ENCODE measurements at places on chromosomes 3 and 15. TPM values are rescaled to one million over a fixed set of nuclear protein-coding genes. Genes with fewer than 3 reads are reported as not detected.

DNA sequence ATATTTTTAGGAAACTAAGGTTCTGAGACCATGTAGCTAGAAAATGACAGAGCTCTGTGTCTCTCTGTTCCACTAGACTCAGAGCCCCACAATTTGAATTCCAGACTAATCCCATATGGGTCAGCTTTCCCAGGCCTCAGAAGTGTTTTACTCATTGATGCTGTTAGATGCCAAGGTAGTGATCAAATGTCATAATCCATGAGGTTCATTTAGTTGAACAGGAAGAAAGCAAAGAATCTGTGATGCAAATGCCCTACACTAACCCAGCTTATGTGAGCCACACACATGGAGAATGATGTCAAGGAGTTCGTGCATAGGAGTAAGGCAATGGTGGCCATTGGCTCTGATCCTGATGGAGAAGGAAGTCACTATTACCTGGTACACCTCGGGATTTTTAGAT, 363.4 kb upstream of the RARB start:
- no peak for DNase-seq

- no peak for DNase-seq
Measured at GRCh38 chr15:27808182-27808581, 290.9 kb downstream of the OCA2 start.

Gene POPDC2
- under 0.01 TPM for total RNA-seq

Gene CCR4
- total RNA-seq: not detected

- peak; percentile 5 for DNase-seq
Measured at GRCh38 chr15:93974804-93975481, 256.4 kb upstream of the MCTP2 start.

- DNase-seq: no peak
Measured at GRCh38 chr3:78825118-78825857, 942.5 kb downstream of the ROBO1 start.

GRCh38 chr15:74821091-74821789, 5.2 kb upstream of the CPLX3 start:
- no peak for DNase-seq

DNA sequence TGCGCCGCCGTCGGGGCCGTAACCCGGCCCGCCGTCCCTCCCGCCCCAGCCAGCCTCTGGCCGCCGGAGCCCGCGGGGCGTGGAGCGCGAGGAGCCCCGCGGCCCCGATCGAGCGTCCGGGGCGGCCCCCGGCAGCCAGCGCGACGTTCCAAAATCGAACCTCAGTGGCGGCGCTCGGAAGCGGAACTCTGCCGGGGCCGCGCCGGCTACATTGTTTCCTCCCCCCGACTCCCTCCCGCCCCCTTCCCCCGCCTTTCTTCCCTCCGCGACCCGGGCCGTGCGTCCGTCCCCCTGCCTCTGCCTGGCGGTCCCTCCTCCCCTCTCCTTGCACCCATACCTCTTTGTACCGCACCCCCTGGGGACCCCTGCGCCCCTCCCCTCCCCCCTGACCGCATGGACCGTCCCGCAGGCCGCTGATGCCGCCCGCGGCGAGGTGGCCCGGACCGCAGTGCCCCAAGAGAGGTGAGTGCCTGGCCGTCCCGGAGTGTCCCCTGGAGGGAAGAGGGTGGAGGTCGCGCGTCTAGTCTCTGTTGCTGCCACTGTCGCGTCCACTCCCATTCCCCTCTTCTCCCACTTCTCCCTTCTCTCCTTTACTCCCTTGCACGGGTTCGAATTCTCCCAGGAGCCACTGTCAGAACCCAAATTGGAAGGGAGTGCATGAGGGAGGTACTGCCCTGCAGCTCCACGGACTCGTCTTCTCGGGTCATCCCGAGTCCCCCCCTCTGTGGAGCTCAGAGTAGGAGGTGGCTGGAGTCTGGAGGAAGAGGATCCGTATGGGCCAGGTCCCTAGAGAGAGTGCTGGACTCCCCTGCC, 585 bp downstream of the CSK start:
- no peak for DNase-seq

DNA sequence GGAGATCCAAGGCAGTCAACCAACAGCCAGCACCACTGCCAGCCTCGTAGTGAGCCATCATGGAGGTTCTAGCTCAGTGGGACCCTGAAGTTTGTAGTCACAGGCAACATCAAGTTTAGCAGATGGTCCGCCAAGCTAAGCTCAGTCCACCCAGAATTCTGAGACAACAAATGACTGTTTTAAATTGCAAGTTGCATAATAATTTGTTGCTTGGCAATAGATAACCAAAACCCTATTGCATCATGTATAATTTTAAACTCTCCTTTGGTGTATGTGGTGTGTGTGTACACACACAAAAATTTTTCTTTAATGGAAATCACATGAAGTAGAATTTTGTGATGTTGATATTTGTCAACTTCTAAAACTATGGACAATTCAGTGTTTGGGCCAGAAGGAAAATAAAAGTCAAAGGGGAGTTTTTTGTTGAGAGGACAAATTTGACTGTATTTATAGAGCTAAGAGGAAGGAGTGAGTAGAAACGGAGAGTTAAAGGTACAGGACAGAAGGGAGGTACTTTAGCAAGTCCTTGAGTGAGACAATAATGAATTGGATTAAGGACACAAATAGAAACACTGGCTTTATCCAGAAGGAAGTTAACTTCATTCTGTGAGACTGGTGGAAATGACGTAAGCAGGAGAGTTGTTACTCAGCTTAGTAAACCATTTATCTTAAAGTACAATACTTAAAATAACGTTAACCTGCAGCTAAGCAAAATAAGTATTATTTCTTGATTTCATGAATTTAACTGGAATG, 83.6 kb downstream of the NCEH1 start:
- peak; percentile 49 for DNase-seq

Gene CCR9
- not detected for total RNA-seq

- DNase-seq: no peak
Measured at GRCh38 chr15:83769411-83769999, 115.6 kb downstream of the ADAMTSL3 start.

Gene GP9
- total RNA-seq: not detected

GRCh38 chr15:31328969-31329639, 2.5 kb downstream of the KLF13 start:
- DNase-seq: no peak

DNA sequence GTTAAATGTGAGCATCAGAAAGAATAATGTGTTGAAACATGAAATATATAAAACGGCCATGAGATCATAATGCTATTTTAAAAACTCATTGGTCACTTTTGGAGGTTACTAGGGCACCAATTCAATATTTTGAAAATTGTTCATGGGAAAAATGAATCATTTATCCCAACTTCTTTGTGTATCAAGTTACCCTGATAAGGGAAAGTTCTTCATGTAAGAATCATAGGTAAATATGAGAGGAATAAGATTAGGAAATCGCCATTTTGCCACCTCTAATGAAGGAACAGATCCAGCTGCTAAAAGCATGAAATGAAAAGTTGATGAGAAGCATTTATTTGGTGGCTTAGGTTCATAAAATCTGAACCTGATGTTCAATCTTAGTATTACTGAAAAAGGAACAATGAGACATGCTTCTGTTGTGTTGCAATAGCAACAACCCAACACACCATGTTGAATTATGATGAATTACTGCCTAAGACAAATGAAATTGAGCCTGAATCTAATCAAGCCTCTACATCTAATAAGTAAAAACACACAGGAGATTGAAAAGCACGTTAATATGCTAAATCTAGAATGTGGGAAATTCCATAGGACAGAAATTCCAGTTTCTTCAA, 32.5 kb downstream of the ABHD5 start:
- DNase-seq: peak; percentile 77

GRCh38 chr15:101111570-101112262, 140.1 kb downstream of the CHSY1 start:
- DNase-seq: no peak

DNA sequence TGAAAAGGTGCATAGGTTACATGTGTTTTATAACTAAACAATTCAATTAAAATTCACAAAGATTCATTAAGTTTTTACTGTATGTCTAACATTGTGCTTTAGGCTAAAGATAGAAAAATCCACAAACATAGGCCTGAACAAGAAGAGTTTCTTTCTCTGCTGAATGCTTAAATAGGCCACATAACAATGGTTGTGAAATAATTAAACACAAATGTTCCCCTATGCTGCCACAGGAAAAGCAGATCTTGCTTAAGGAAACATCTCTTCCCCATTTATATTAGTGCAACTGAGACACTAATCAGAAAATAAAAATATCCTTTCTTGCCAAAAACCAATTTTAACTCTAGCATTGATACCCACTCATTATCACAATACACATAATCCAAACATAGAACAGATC, 725.4 kb upstream of the DPPA4 start:
- no peak for DNase-seq

DNA sequence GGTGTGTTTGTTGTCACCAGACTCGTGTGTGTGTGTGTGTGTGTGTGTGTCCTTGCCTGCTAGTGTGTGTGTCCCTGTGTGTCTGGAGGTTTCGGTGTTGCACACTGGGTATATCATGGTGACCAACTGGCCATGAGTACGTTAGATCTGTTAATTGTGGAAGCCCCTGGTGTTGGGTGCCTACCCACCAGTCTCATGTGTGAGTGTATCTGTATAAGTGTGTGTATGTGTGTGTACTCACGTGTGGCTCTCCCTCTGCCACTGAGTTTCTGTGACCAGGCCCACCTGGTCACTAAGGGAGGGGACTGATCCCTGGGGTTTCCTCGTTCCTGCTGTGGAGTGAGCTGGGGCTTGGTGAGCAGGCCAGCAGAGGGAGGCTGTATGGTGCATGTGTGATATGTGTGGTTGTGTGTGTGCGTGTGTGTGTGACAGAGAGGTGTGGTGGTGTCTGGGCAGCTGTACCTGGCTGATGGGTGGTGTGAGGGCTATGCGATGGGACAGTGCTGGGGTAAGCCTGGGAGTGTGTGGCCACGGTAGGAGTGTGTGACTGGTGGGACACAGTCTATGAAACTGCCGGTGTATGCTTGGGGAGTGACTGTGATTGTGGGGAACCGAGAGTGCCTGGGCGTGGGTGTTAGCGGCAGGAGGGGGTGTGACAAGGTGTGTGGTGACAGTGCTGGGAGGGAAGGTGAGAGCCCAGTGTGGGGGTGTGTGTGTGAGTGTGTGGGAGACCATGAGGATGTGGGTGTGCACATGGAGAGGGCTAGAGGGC, 1.8 kb downstream of the PRKCD start:
- DNase-seq: no peak

Gene CDC25A
- 10.6 TPM for total RNA-seq

DNA sequence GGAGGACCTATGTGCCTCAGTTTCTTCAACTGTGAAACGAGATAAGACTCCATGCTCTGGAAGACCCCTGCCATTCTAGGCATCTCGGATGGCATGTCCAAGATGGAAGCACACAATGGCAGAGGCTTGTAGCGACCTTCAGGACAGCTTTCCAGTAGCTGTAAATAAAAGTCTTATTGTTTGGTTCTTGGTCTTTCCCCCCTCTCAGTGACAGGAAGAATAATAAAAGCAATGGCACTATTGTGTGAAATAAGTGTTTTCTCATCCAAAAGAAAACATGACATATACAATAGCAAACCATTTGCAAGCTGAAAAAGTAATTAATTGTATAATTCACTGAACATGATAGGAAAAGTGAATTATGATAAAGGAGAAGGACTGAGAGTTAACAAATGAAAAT, 32.5 kb upstream of the CD47 start:
- no peak for DNase-seq

DNA sequence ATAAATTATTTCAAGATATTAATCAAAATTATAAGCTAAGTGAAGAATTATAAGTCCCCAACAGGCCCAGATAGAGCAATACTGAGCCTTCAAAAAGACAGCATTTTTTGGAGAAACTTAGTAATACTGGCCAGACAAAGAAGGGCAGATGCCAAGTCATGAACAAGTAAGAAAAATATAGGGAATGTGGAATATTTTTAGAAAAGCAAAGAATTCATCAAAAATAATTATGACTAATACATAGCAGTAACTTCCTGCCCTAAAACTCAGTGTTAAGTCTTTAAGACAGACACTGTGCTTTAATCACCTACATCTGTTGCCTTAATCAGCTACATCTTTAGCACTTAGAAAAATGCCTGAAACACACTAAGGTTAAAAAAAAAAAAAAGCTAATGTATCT, 31.2 kb downstream of the DPH6 start:
- peak; percentile 33 for DNase-seq

DNA sequence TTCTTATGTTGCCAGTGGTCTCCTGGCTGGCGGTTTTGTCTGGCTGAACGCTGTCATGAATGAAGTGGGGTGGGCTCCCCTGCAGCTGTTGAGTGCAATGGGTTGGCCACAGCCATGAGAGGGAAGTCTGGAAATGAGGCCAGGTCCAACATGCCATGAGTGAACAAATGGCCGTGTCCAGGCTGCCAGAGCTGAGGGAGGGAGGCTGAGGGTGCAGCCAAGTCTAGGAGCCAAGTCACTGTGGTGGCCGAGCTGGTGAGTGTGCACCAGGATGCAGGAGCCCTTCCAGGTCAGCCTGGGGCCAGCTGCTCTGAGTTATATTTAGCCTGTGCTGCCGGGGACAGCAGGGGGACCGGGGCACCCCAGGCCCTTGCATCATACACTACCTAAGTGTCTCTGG, 24.7 kb upstream of the PRR23E start:
- DNase-seq: no peak

DNA sequence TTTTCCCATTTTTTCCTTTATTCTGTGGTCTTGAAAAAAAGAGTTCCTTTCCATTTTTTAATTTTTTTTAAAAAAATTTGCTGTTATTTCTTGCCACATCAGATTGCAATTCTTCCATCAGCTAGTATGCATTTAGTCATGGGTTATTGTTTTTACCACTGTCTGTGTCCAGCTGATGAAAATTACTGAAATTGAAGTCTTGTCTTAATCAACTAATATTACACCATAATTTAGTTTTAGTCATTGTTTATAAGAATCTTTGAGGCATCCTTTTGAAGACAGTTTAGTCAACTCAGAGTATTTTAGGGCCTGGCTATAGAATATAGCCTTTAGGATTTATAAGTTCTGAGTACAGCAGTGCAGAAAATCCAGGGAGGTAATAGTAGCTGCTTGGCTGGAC, 172.1 kb downstream of the LRTM1 start:
- DNase-seq: no peak

All from IMR-90 (cell line).